ENCODE measurements at places on chromosomes 7 and 10.
A peak's percentile ranks its signal among the peaks of the same experiment; 100 is the strongest.

- DNase-seq, result no peak
Observed at GRCh38 chr10:113320987-113321386, 231.9 kb upstream of the HABP2 start.

GRCh38 chr10:43640603-43641002, 8.1 kb downstream of the ZNF32 start:
- DNase-seq, result no peak

DNA sequence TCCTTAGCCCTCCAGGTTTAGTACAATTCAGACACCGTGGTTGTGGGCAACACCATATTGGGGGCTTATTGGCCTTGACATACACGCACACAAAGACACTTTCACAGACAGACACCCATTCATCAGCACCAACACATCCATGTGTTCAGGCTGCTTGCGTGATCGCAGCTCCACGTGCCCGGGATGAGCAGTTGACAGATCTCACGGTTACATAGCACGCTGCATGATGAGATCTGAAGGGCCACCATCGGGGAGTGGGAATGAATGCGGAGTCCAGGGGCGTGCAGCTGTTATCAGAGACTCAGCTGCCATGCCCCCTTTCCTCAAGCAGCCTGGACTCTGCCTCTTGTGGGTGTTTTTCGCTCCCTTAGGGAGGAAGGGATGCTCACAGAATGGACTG, 285.2 kb downstream of the USP6NL start:
- no peak for DNase-seq

- DNase-seq, result no peak
Observed at GRCh38 chr10:76665029-76665428, 972.6 kb downstream of the KCNMA1 start.

DNA sequence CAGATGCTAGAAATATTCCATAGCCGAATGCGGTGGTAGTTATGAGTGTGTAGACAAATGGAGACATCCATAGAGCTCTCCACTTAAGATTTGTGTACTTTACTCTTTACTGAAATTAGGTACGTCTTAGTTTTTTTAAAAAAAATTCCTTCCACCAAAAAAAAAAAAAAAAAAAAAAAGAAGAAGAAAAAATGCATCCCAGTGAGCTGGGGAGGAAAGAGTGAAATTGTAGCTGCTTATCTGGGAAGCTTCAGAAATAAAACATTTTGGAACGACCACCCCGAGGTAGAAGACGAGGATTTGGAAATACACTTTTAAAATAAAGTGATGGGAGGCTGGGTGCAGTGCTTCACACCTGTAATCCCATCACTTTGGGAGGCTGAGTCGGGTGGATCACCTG, 53.8 kb downstream of the RGS10 start:
- no peak for DNase-seq

- DNase-seq, result no peak
Observed at GRCh38 chr10:108307925-108308312, 1143.4 kb upstream of the SORCS1 start.

- DNase-seq, result no peak
Observed at GRCh38 chr10:11170574-11170973, 152.9 kb downstream of the CELF2 start.

DNA sequence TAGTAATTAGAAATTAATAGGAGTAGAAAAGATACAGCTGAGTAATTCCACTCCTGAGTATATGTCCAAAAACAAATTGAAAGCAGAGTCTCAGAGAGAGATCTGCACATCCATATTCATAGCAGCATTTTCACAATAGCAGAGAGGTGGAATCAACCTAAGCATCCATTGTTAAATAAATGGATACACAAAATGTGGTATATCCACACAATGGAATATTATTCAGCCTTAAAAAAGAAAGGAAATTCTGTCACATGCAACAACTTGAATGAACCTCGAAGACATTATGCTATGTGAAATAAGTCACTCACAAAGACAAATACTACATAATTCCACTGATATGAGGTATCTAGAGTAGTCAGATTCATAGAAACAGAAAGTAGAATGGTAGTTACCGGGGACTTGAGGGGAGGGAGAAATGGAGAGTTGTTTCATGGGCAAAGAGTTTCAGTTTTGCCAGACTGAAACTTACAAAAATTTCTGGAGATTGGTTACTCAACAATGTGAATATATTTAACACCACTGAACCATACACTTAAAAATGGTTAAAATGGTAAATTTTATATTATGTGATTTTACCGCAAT, 18.4 kb downstream of the VTI1A start:
- DNase-seq, result no peak

GRCh38 chr10:31706464-31707092, 222.1 kb downstream of the ARHGAP12 start:
- no peak for DNase-seq

- peak; percentile 95 for DNase-seq
Observed at GRCh38 chr10:3782451-3783315, 2.3 kb downstream of the KLF6 start.

DNA sequence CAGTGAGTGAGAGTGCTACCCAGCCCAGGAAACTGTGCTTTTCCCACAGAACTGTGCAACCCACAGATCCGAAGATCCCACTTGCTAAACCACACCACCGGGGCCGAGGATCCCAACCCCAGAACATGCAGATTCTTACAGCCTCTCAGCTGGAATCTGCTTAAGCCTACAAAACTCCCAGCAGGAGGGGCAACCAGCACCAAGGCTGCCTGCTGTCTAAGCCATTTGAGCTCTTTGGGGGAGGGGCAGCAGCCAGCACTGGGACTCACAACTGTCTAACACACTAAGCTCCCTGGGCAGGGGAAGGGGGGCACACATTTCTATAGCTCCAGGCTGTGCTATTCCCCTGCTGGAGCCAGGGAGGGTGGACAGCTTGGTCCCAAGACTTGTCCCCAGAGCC, 529.9 kb downstream of the XPNPEP1 start:
- no peak for DNase-seq

DNA sequence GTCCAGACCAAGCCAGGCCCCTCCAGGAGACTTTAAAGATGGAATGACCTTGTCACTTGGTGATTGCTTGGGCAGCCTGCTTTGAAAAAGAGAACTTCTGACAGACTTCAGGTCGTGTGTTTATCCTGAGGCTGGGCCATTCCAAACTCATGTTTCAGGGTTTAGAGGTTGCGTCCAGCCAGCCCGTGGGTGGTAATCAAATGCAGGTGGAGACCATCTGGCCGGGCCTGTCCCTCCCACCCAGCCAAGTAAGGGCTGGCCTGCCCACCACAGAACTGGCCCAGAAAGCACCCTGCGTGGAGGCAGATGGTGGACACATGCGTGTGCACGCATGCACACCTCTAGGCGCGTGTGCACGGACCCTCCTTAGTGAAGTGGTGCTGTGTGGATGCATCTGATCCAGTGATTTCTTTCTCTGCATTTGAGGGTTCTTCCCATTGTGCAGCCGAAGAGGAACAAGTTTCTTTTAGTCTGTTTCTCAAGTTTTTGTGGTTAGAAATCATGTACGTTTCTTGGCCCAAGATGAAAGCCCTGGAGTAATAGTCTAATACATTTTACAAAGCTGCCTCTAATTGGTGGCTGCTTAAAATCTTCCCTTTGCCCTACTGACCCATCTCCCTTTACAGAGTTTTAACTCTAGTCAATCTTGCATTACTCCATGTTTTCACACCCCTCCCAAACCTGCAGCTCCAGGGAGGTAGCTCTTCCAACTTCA, 43.0 kb downstream of the SUFU start:
- no peak for DNase-seq

DNA sequence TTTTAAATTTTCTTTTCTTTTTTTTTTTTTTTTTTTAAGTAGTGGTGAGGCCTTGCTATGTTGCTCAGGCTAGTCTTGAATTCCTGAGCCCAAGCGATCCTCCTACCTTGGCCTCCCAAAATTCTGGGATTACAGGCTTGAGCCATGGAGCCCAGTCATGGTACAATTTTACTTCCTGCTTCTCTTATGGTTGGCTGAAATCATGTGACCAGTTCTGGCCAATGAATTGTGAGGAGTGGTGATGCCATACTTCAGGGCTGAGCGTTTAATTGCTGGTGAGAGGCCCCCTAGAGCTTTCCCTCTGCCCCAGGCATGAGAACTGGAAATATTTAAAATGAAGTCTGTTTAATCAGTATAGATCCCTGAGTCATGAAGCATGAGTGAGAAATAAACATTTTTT, 22.2 kb upstream of the BAIAP2L1 start:
- peak; percentile 45 for DNase-seq
